ENCODE measurements at places on chromosomes 13 and 19.

DNA sequence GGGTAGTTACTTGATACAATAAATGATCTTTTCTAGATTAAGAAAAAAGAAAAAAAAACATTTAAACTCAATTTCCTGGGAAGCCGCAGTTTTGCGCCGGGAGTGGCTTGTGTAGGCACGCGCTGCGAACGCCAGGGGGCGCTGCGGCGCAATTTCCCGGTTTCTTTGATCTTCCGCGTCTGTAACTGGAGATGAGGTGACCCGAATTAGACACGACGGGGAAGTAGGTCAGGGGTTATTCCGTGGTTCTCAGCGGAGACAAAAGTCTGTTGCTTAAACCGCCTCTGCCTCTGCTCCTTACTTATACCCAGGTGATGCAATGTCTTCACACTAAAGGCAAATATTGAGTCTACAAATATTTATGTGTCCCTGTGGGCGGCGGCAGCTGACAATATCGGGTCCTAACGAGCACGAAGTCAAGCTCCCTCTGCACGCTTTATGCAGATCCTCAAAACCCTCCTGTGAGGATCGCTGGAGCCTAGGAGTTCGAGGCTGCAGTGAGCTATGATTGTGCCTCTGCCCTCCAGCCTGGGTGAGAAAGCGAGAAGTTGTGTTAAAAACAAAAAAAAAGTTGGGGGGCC, 15.2 kb downstream of the STXBP2 start:
- no peak for DNase-seq

DNA sequence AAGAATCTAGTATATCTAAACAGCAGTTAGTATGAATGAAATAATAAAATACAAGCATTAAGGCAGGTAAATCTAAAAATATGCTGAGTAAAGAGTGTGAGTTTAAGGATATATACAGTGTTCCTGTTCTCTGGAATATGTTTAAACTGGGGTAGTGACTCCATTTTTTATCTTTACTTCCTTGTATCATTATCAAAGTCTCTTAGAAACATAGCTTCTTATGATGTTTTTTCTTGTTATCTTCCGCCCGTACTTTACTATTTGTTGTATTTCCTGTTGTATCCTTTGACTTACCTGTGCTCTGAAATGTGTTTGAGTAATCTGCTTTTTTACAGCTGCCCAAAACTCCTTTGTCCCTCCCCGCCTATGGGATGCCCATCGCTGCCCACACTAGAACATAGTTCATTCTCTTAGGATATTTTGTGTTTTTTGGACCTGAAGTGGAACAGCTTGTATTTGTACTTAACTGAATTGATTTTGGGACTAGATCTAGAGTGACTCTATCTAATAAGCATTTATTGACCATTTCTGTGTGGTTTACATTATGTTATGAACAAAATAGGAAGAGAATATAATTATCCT, 80.8 kb downstream of the PDS5B start:
- no peak for DNase-seq

DNA sequence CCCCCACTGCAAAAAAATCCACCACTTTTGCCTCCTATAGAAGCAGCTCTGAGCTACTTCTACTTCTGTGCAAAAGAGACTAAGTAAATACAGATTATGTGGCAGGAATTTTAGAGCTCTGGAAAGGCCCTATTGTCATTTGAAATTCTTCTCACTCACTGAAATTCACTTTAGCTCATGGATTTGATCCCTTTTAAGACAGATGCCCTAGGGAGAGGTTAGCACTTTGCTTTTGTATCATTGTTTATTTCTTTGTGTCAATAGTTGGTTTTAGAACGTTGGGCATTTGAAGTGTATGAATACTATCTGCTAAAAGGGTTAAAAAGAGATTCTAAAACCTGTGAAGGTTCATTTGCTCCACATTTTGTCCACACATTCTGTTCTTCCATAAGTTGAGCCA, 528.7 kb downstream of the GPC6 start:
- DNase-seq, result no peak

DNA sequence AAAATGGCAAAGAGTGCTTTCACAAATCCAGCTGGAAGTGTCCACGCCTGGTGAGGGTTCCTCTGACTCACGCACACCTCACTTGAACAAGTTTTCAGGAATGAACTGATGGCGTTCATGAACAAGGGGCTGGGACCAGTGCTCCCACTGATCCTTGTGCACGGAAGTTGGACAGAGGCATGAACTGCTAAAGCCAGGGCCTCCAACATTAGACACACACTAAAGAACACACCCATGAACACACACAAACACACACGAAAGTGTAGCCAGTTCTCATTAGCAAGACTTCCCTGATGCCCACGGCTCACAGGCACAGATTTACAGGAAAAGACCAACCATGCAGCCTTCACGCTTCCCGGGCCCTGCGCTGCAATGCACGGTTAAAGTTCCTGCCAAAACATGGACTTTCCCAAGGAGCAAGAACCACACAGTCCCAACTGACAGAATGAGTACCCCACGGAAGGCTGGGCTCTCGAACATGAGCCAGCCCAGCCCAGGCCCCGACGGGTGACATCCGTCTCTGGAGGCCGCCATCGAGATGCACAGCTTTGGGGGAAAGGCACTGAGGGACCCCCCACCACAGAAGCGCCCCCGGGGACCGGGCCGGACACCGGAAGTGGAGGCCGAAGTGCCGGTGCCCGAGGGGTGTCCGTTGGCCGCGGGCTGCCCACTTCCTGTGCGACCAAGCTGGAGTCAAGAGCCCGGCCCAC, 808 bp downstream of the DNMT1 start:
- no peak for DNase-seq

GRCh38 chr19:55679343-55680257, 4.6 kb downstream of the EPN1 start:
- no peak for DNase-seq

Measured in AG09309 (cell line).